NCI-H187 treated with DMSO at 0.1 percent for 48 hours (cell line): ENCODE measurements at places on chromosomes 12 and 14.
A peak's percentile ranks its signal among the peaks of the same experiment; 100 is the strongest.

GRCh38 chr14:24351517-24351916 lies 11.7 kb upstream of the RIPK3 start:
- no peak for DNase-seq

GRCh38 chr14:105389534-105389933 lies 8.8 kb upstream of the TEX22 start:
- no peak for DNase-seq

DNA sequence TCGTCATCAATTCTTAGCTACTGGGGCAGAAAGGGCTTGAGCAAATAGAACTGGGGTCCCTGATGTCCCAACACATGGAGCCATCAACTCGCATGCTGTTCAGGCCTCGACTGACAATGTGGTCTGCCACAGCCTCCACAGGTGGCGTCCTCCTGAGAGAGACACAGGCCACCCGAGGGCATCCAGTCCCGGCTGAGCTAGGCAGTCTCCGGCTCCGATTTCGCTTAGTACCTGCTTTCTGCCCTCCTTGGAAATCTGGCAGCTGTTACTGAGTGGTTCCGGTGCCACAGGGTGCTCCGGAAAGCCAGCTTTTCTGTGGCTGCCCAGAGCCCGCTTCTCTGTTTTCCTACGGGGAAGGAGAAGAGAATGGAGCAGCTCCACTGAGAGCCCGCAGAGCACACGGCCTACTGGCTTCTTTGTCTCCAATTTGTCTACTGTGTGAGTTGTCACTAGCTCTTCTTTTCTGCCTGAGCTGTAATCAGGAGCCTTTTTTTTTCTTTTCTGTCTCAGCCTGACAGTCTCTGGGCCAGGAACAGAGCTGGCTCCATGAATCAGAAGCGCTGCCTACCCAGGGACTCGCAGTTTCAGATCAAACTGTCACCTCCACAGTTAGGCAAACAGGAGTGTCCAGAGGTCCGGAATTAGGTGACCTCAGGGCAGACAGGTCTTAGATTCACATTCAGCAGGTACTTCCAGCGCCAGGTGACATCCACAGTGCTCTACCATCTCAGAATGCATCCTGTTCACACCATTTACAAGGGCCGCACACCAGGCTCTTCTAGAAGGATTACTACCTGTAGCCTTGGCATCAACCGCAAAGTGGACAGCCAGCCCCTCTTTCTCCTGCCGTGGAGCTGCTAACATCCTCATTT lies 73.3 kb downstream of the MOK start:
- no peak for DNase-seq

DNA sequence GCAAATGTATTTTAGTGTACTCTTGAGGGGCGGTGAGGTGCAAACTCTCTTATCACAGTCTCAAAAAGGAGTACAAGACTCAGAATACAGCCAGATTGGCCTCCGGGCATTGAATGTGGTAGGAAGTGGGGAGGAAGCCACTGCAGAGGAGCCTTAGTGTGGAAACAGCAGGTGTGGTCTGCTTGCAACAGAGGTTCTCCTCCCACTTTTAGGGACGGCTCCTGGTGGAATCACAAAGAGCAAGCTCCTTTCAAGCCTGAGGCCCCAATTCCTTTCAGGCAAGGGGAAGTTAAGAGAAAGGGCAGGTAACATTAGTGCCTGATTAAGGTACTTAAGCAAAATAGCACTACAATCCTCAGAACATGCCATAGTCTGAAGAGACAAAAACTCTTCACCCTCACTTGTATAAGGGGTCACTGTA lies 23.7 kb upstream of the SLC2A3 start:
- no peak for DNase-seq

- DNase-seq = no peak
These were observed 602.9 kb downstream of the DIO2 start for GRCh38 chr14:79608446-79608845.

DNA sequence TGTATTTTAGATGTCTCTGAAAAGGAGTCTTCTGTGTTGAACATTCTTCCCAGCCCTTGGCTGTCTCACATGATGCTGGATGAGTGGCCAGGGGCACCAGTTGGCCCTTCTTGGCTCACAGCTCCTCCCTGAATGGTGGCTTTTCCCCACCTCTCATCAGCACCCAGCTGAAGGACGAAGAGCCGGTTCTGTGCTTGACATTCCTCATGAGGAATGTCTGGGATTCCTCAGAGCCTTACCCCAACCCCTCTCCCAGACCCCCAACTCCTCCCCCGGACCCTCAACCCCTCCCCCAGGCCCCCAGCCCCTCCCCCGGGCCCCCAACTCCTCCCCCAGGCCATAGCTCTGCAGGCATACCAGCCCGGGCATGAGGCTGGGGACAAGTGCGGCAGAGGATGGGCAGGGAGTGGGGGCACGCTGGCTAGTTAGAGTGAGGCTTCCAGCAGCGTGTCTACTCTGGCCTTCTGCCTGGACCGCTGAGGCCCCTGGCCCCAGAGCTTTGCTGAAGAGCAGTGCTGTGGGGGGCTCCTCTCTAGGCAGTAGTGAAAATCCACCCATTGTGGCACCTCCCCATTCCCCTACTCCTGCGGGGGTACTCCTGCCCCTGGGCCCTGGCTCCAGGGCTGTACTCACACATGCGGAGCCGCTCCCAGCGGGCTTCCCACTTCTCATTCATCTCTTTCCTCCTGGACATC lies 64.3 kb downstream of the PLEKHG3 start:
- DNase-seq = no peak

DNA sequence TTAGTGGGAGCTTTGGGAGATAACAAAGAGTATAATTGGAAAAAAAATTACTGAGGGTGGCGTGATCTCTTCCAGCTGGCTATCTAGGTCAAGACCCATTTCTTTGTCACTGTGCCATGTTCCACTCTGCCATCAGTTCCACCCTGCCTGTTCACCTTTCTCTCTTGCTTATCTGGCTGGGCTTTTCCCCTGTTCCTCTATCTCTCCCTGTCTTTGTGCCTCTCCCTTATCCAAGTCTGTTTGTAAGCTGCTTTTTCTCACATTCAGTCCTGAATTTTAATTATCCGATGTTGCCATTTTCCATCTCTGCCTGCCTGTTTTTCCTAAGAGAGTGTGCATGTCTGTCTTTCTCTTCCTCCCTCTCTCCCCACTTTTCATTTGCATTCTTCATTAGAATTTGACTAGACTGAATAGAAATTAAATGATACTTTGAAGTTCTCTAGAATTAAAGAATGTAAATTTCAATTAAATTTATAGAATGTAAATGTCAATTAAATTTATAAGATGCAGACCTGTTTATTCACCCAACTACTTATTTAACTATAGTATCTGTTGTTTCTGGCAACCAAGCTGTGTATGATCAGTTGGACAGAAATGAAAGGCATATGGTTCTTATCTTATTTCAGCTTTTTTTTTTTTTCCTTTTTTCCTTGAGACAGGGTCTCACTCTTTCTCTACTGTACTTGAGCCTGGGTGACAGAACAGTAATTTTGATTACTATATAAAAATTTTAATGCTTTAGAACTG lies 40.9 kb upstream of the A2ML1 start:
- DNase-seq = no peak

GRCh38 chr12:1839956-1840951 lies 19.9 kb downstream of the LRTM2 start:
- DNase-seq = no peak

DNA sequence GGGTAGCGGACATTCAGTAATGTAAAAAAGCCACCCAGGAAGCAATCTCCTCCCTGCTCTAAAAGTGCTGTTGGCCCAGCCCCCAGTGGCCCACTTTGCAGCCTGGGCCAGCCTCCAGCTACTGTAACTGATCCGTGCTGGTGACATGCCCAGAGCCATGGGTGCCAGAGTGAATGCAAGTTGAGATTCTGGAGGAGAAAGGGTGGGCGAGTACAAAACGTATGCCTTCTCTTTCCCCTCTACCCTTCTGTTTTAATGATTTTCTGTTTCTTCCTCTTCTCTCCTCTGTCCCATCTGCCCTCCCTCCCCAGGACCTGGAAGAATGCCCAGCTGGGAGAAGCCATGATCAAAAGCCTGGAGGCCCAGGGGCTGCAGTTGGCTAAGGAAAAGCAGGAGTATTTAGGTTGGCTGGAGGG lies 16.9 kb downstream of the PLEKHD1 start:
- no peak for DNase-seq

GRCh38 chr14:61466905-61467280 lies 145.5 kb downstream of the PRKCH start:
- DNase-seq = no peak

DNA sequence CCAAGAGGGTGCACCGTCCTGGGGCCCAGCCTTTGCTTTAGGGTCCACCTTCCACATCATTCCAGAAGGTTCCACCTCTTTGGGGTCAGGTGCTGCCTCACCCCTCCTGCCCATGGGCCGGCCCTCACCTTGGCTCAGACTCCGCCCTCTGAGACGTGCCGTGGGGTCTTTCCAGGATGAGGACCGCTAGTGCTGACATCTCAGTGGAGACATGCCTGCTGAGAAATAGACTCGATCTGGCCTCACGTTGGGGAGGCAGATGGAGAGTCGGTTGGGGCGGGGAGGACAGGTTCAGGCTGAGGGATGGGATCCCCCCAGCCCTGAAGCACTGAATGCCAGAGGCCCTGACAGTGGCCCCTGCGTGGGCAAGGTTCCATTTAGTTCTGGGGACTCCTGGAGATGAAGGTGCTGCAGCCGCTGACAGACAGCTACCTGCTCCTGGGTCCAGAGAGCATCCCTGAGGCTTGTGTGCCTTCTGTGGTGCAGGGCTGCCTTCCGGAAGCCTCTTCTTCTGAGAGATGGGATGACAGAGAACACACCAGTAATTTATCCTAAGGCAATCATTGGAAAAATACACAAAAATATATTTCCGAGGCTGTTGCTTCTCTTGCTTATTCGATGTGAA lies 185.3 kb downstream of the KIF26A start:
- no peak for DNase-seq

DNA sequence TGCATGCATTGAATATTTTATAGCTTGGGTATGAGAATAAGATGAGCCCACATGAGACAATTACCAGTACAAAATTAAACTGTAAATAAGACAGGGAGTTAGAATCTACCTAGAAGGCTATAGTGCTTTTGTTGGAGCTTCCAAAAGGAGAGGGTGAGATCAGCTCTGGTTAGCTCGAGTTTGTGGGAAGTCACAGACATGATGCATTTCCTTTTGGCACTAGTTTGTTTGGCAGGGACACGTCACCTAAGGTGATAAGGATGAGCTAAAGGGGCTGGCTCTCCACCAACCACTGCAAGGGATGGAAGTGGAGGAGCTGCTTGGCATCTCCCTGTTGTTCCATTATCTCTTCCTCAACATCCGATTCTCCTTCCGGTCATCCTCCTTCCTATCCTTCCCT lies 48.5 kb upstream of the CPM start:
- DNase-seq = no peak

DNA sequence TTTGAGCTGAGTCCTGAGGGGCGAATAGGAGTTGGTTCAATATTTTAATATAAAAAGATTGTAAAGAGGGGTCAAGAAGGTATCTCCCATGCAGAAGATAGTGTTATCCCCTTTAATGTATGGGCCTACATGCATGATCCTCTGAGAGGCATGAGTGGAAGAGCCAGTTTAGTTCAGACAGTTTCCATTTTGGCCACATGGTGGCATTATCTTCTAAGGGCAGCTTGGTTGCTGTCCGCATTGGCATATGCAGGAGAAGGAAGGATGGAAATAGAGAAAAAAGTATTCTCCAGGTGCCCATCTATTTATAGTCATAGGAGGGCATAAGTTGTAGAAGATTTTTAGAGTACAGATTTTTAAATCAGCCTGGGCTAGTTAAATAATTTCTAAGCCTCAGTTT lies 5.4 kb downstream of the SAMD4A start:
- DNase-seq = no peak

- DNase-seq = no peak
These were observed 38.3 kb upstream of the CATSPERB start for GRCh38 chr14:91770185-91770584.

DNA sequence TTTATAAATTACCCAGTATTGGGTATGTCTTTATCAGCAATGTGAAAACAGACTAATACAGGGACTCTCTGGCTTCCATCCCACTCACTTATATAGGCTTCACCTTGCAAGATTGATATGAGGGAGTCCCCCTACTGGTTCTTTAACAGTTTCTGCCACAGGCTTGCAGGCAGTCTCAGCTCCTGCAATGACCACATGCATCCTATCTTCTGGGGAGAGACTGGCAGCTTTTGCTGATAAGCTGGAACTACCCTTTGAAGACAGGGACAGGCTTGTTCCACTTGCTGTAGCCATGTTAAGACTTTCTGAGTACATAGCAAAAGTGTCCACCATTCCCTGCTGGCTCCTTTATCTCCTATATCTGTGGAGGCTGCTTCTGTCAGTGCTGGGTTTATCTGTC lies 531.7 kb upstream of the FLRT2 start:
- DNase-seq = no peak

DNA sequence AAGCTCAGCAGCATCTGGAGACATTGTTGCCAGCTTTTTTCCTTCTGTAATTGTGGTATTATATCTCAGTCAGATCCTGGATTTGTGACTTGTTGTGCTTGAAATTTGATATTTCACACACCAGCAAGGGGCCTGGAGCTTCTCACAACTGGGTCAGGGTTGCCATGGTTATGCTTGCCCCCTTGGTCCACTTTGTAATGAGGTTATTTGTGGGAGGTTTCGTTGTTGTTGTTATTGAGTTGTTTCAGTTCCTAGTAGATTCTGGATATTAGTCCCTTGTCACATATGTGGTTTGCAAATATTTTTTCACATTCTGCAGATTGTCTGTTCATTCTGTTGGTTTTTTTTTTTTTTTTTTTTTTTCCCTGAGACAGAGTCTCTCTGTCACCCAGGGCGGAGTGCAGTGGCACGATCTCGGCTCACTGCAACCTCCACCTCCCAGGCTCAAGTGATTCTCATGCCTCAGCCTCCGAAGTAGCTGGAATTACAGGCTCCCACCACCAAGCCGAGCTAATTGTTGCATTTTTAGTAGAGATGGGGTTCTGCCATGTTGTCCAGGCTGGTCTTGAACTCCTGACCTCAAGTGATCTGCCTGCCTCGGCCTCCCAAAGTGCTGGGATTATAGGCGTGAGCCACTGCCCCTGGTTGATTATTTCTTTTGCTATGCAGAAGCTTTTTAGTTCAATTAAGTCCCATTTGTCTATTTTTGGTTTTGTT lies 80.6 kb upstream of the ETV6 start:
- DNase-seq = no peak

DNA sequence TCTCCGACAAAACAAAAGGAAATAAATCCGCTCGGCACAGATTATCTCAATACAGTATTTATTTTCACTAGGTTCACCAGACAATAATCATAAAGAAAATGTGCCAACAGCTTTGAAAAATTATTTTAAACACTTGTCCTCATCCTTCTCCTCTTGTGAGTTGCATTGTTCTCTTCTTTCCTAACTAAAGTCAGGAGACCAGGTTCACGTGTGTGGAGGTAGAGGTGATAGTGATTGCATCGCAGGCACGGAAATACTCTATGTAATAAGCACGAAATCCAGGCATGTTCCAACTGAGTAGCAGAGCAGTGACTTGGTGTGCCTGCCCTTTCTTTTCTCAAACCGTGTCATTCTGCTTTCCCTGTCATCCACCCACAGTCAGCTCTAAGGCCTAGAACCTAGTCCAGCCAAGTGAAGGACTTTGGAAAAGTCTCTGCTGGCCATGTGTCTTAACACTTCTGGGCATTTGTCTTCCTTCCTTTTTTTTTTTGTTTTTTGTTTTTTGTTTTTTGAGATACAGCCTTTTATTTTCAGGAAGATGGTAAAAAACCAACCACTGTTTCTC lies 939 bp upstream of the SEL1L start:
- DNase-seq = no peak

GRCh38 chr12:132133952-132134652 lies 10.0 kb downstream of the DDX51 start:
- DNase-seq = peak; percentile 36
